ENCODE measurements at places on chromosomes 12 and 14. TPM values are rescaled to one million over a fixed set of nuclear protein-coding genes. Genes with fewer than 3 reads are reported as not detected.

DNA sequence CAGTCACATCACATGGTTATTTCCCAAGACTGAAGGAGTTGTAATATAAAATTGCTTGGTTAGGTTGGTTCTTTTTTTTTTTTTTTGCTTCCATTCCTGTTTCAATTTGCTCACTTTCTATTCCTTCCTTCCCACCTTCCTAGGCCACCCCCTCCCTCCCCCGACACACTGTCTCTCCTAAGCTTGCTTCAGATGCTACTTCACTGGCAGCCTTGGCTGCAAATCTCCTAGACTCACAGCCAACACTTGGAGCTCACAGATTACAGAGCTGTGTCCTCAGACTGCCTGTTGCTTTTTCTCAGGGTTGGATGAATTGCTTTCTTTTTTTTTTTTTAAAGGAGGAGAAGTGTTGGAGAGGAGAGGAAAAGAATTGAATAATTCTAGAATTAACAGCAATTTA is 77.3 kb upstream of the GRIN2B start:
- no peak overlapping the region for H3K4me3 ChIP-seq
- no peak for DNase-seq
- H3K27me3 ChIP-seq: peaks cover 23% of the 10 kb centered on the region

LMNTD1 gene
- not detected for total RNA-seq

DNA sequence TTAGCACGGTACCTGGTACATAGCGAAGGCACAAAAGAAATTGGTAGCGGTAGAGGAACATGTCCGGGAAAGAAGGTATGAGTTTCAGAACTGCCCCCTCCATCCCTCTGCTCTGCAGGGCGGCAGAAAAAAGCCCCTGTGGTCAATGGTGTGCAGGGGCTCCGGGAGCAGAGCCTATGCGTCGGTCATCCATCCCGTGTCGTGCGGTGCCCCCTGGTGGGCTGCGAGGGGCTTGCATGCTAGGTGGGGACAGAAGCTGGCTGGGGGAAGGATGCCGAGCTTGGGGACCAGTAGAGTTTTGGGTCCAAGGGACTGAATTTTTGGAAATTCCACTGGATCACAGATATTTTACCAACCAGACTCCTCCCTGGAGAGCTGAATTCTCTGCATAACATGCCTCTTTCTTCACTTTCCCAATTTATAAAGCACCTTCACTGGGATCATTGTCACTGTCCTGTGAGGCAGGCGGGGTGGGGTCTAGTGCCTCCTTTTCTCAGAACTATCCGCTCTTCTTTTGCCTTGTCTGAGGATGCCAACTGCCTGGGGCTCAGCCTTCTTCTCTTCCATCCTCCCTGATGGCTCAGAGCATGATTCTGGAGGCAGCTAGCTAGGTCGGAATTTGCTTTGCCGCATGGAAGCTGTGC is 148.7 kb downstream of the SMOC1 start:
- H3K27me3 ChIP-seq: peaks cover 67% of the 10 kb centered on the region
- H3K36me3 ChIP-seq: no peaks in the 10 kb centered on the region
- no peak overlapping the region for H3K27ac ChIP-seq
- no peak overlapping the region for H3K4me3 ChIP-seq
- H3K4me1 ChIP-seq: peaks cover 4% of the 10 kb centered on the region
- DNase-seq: peak; percentile 72

DNA sequence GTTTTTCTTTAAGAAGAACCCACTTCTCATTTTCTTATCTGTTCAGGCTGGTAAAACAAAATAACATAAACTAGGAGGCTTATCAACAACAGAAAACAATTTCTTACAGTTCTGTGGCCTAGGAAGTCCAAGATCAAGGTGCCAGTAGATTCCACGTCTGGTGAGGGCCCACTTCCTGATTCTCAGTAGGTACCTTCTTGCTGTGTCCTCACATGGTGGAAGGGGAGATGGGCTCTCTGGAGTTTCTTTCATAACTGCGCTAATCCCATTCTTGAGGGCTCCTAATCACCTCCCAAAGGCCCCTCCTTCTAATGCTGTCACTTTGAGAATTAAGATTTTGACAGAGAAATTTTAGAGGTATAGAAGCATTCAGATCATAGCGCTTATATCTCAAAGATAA is 33.4 kb downstream of the TXNRD1 start:
- no peaks in the 10 kb centered on the region for H3K36me3 ChIP-seq
- no peaks in the 10 kb centered on the region for H3K4me1 ChIP-seq
- no peak for DNase-seq
- H3K27ac ChIP-seq: no peak overlapping the region
- H3K4me3 ChIP-seq: no peak overlapping the region
- no peaks in the 10 kb centered on the region for H3K27me3 ChIP-seq

DNA sequence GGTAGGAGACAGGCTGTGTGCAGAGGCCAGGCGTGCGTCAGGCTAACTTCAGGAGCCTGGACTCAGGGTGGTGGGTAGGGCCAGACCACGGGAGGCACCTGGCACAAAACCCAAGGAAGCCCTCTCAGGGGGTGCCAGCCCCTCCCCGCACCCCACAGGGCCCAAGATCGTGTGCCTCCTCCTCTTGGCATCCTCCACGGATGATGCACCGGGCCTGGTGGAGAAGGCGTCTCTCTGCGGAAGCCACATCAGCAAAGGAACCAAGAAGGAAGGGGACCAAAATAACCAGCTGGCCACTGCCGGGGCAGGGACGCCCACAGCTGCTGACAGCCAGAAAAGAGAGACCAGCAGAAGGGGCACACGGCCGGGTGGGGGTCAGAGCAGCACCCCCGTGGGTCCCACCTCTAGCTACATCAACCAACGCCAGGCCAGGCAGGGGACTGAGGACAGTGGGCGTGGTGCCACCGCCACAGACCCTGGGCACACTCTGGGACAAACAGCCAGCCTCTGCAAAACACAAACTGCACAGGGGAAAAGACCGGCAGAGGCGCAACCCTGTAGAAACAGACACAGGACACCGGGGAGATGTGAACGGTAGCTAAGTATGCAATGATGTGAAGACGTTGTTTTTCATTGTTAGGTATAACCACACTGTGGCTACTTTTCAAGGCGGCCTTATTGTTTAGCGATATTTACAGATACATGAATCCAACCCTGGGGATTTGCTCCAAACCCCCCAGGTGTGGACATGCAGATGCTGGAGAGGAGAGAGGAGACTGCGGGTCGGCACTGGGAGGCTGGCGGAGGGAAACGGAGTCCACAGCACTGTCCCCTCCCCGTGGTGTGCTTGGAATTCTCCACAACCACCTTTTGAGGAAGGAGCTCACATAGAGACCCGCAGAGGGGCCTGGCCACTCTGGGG is 26.1 kb upstream of the C14orf180 start:
- no peak overlapping the region for H3K4me3 ChIP-seq
- H3K27ac ChIP-seq: no peak overlapping the region
- H3K27me3 ChIP-seq: peaks cover 95% of the 10 kb centered on the region
- H3K4me1 ChIP-seq: no peaks in the 10 kb centered on the region

STAC3 gene
- 1.4 TPM for total RNA-seq

NGDN gene
- total RNA-seq: 77.3 TPM

GRCh38 chr12:41514021-41514777 is 326.1 kb downstream of the PDZRN4 start:
- no peaks in the 10 kb centered on the region for H3K4me1 ChIP-seq
- H3K27ac ChIP-seq: no peak overlapping the region
- peaks cover 17% of the 10 kb centered on the region for H3K27me3 ChIP-seq
- H3K36me3 ChIP-seq: no peaks in the 10 kb centered on the region
- no peak for DNase-seq

CALCOCO1 gene
- total RNA-seq: 30.6 TPM

GRCh38 chr12:107429006-107429705 is 256.4 kb upstream of the PWP1 start:
- H3K27ac ChIP-seq: no peak overlapping the region
- DNase-seq: peak; percentile 78
- H3K27me3 ChIP-seq: no peaks in the 10 kb centered on the region
- no peak overlapping the region for H3K4me3 ChIP-seq
- no peaks in the 10 kb centered on the region for H3K36me3 ChIP-seq
- H3K4me1 ChIP-seq: peaks cover 13% of the 10 kb centered on the region

GRCh38 chr12:3753544-3754284 is 805 bp upstream of the CRACR2A start:
- H3K4me3 ChIP-seq: no peak overlapping the region
- DNase-seq: no peak
- H3K4me1 ChIP-seq: no peaks in the 10 kb centered on the region
- no peaks in the 10 kb centered on the region for H3K36me3 ChIP-seq
- no peak overlapping the region for H3K27ac ChIP-seq

- H3K4me3 ChIP-seq: peak overlapping the region; percentile 53
- H3K4me1 ChIP-seq: peaks cover 83% of the 10 kb centered on the region
- no peaks in the 10 kb centered on the region for H3K27me3 ChIP-seq
- peak overlapping the region; percentile 93 for H3K27ac ChIP-seq
Observed at GRCh38 chr12:27342536-27342935, 9.9 kb downstream of the BMAL2 start.

TXNDC16 gene
- total RNA-seq: 3.9 TPM

KITLG gene
- 8.4 TPM for total RNA-seq

SINHCAF gene
- total RNA-seq: 32.0 TPM
